Panc1 (cell line): ENCODE measurements at places on chromosomes 2 and 18.
A peak's percentile ranks its signal among the peaks of the same experiment; 100 is the strongest.

GRCh38 chr2:201358684-201359083, 1.5 kb upstream of the FLACC1 start:
- peak; percentile 15 for DNase-seq
- H3K27me3 ChIP-seq = no peaks in the 10 kb centered on the region
- H3K4me3 ChIP-seq = no peak overlapping the region
- no peaks in the 10 kb centered on the region for H3K4me1 ChIP-seq

GRCh38 chr18:55220523-55220922, 261.3 kb upstream of the CCDC68 start:
- H3K4me3 ChIP-seq = no peak overlapping the region
- no peaks in the 10 kb centered on the region for H3K36me3 ChIP-seq
- no peak for DNase-seq
- no peak overlapping the region for H3K27ac ChIP-seq

- no peak overlapping the region for H3K27ac ChIP-seq
- no peaks in the 10 kb centered on the region for H3K4me1 ChIP-seq
- no peaks in the 10 kb centered on the region for H3K27me3 ChIP-seq
- DNase-seq = no peak
- peaks cover 14% of the 10 kb centered on the region for H3K36me3 ChIP-seq
- no peak overlapping the region for H3K4me3 ChIP-seq
These were observed 22.8 kb downstream of the PLEKHB2 start for GRCh38 chr2:131127981-131128380.

DNA sequence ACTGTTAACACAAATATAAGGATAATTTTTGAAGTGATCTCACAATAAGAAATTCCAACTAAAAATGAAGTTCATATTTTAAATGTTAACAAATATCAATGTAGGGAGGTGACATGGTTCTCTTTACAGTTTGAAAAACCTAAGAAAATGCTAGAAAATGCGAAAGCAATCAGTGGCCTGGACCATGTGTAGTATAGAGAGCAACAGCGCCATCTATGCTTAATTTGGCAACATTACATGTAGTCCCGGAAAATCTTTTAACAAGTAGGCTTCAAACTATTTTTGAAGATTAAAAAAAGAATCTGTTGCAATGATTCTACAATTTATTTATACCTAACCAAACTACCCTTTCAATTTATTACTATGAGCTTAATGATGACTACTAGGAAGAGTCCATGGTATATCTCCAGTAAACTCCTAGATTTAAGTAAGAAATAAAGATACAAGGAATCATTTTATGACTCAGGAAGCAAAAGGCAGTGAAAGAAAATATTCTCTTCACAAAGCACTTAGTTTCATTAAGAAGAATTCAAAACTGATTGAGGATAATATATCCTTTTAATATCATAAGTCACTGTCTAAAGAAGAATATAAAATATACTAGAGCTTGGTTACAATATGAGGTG, 33.3 kb downstream of the NDUFA10 start:
- H3K27ac ChIP-seq = no peak overlapping the region
- peaks cover 13% of the 10 kb centered on the region for H3K36me3 ChIP-seq
- H3K4me3 ChIP-seq = no peak overlapping the region

DNA sequence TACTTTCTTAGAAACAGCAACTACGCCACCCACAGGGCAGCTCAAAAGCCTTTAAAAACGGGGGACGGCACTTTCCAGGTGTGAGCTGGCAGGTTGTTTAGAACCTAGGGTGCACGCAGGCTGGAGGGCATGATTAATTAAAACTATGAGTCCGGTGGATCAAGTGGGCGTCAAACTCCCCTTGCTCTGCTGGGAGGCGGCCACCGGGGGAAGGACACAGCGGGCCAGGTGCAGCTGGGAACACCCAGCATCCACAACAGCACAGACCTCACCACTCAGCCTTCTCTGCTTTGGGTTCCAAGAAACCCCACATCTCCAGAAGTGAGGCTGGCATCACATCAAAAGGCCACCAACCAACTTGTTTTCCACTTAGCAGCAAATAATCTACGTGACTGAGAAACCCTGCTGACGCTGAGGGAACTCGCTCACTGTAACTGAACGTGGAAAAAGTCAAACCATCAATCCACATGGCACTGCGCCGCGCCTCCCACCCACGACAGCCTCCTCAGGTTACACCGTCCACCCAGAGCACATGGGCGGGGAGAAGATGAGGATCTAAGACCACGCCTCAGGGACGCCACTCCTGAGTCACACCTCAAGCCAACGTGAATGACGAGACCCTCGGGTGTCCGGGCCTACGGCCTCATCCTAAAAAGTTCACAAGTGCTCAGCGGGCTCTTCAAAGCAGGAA, 118.2 kb downstream of the ZNF516 start:
- H3K4me1 ChIP-seq = no peaks in the 10 kb centered on the region
- H3K36me3 ChIP-seq = no peaks in the 10 kb centered on the region
- no peak overlapping the region for H3K4me3 ChIP-seq
- no peak for DNase-seq
- H3K27ac ChIP-seq = no peak overlapping the region

DNA sequence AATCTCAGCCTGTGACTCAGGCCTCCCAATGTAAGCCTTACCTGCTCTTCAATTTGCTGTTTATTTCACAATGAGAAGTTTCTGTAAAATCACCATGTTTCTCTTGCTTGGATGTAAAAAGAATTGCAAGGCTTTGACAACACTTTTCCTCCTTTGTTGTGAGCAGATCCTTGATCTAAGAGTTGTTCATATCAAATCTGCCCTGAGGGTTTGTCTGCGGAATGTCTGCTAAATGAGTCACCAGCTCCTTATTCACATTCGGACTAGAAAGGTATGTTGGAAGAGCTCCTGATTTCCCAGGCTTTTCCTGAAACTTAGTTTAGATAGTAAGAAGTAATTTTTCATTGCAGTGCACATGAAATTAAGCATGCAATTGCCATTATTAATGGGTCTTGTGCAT, 268.2 kb upstream of the TCF4 start:
- no peaks in the 10 kb centered on the region for H3K27me3 ChIP-seq
- no peak overlapping the region for H3K4me3 ChIP-seq
- no peak overlapping the region for H3K27ac ChIP-seq
- no peak for DNase-seq

GRCh38 chr2:179265082-179265510, 464 bp upstream of the SESTD1 start:
- no peak for DNase-seq
- peak overlapping the region; percentile 78 for H3K4me3 ChIP-seq
- H3K4me1 ChIP-seq = peaks cover 6% of the 10 kb centered on the region; the same call in 1 of the 2 replicates
- H3K36me3 ChIP-seq = no peaks in the 10 kb centered on the region; the same call in 1 of the 2 replicates

- no peaks in the 10 kb centered on the region for H3K27me3 ChIP-seq
- peak; percentile 41 for DNase-seq
- H3K4me3 ChIP-seq = no peak overlapping the region
- no peak overlapping the region for H3K27ac ChIP-seq
- H3K4me1 ChIP-seq = no peaks in the 10 kb centered on the region
- no peaks in the 10 kb centered on the region; the same call in 1 of the 2 replicates for H3K36me3 ChIP-seq
These were observed 127.8 kb downstream of the STK39 start for GRCh38 chr2:168119515-168120141.

DNA sequence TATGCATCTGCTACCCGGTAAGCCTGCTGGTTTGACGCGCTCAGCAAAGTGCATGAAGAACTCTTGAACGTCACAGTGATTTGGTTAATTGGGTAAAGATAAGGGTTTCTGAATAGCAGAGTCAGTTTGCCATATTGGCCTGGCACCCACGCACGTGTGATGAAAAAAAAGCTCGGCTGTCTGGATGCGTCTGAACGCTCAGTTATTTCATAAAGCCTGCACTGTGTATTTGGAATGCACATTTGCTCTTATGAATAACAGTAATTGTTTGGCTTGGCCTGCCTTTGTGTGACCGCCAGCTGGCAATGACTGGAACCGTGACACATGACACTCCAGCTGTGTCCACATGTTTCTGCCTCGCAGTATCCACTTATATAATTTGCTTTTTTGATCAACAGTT, 129.2 kb upstream of the MEIS1 start:
- DNase-seq = no peak
- H3K4me3 ChIP-seq = no peak overlapping the region
- H3K27me3 ChIP-seq = no peaks in the 10 kb centered on the region; the same call in 1 of the 2 replicates
- no peak overlapping the region for H3K27ac ChIP-seq
- H3K36me3 ChIP-seq = no peaks in the 10 kb centered on the region
- H3K4me1 ChIP-seq = no peaks in the 10 kb centered on the region

DNA sequence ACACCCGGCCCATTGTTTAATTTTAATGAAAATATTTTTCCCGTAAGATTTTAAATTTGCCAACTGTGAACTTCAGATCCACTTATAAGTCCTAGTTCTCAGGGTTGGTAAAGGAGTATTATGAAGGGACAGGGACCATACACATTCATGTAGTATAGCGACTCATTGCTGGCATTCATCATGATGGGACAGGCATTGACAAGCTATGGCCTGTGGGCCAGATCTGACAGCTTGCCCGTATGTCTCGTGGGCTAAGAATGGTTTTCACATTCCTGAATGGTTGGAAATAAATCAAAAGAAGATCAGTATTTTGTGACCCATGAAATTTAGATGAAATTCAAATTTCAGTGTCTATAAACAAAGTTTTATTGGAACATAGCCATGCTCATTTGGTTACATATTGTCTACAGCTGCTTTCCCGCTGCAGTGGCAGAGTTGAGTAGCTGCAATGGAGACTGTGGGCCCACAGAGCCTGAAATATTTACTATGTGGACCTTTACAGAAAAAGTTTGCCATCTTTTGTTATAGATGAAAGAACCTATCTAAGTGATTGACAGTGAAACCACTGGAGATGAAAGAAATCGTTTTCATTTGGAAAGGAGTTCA, 4.1 kb downstream of the RAPGEF4 start:
- no peaks in the 10 kb centered on the region for H3K36me3 ChIP-seq
- H3K27ac ChIP-seq = no peak overlapping the region
- DNase-seq = no peak
- H3K4me1 ChIP-seq = peaks cover 4% of the 10 kb centered on the region; the same call in 1 of the 2 replicates
- H3K27me3 ChIP-seq = peaks cover 31% of the 10 kb centered on the region
- no peak overlapping the region for H3K4me3 ChIP-seq

DNA sequence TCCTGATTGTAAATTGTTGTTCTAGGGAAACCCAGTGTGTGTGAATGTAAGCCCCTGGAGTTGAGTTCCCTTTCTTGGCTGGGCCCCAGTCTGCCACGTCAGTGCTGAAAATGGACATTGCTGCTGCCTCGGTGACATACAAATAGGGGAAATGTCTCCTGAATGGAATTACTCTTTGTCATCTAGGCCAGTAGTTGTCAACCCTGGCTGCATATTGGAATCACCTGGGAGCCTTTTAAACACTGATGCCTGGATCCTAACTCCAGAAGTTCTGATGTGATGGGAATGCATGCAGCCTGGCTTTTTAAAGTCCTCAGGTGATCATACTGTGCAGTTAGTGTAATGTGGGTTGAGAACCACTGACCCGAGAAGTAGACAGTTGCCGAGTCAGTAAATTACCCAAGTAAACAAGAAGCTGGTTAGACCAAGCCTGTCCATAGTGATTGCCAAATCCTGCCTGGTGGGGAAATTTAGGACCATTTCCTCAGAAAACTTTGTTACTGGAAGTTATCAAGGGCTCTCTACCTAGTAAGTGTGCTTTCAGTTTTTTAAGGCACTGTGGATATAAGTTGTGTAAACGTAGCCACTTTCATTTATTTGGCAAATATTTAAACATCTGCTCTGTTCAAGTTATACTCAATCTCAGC, 27.6 kb upstream of the IL1R1 start:
- H3K36me3 ChIP-seq = no peaks in the 10 kb centered on the region
- DNase-seq = no peak
- H3K4me3 ChIP-seq = no peak overlapping the region
- no peaks in the 10 kb centered on the region for H3K27me3 ChIP-seq
- H3K27ac ChIP-seq = no peak overlapping the region

DNA sequence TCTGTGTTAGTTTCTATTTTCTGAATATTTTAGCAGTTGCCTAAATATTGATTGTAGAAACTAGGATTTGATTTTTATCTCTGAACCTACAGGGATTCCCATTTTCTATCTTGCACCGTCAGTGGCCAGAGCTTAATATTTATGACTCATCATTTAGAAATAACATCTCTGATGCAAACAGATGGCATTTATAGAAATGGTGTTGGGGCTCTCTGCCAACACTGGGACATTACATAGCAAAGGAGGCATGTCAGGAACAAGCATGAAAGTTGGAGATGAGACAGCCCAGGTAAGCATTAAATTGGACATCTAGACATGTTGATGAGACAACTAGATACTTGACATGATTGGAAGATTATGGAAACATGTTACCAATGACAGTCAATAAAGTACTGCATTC, 165.3 kb upstream of the SYT4 start:
- H3K27me3 ChIP-seq = no peaks in the 10 kb centered on the region
- H3K27ac ChIP-seq = no peak overlapping the region
- H3K4me3 ChIP-seq = no peak overlapping the region

GRCh38 chr2:109489296-109489695, 124.5 kb downstream of the SEPTIN10 start:
- no peak for DNase-seq
- H3K4me1 ChIP-seq = no peaks in the 10 kb centered on the region
- no peaks in the 10 kb centered on the region for H3K27me3 ChIP-seq
- H3K27ac ChIP-seq = no peak overlapping the region

DNA sequence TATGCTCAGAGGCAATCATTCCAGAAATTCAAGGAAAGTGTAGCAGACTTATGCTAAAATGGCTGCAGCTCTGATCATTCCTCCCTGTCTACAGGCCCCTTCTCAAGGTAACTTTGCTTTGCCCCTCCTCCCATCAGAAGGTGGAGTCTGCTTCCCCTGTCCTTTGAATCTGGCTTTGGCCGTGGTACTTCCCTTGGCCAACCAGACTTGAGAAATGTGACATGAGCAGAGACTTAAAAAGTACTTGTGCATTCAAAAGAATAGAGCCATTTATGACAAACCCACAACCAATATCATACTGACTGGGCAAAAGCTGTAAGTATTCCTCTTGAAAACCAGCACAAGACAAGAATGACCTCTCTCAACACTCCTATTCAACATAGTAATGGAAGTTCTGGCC, 59.5 kb upstream of the NCKAP5 start:
- H3K4me3 ChIP-seq = no peak overlapping the region
- no peak for DNase-seq
- no peaks in the 10 kb centered on the region for H3K4me1 ChIP-seq
- no peaks in the 10 kb centered on the region for H3K36me3 ChIP-seq
- no peaks in the 10 kb centered on the region for H3K27me3 ChIP-seq

GRCh38 chr2:137826373-137827372, 137.6 kb upstream of the HNMT start:
- no peak overlapping the region for H3K27ac ChIP-seq
- H3K4me3 ChIP-seq = no peak overlapping the region
- no peak for DNase-seq
- no peaks in the 10 kb centered on the region for H3K4me1 ChIP-seq
- H3K27me3 ChIP-seq = no peaks in the 10 kb centered on the region
